ENCODE measurements at places on chromosomes 3 and 15.

DNA sequence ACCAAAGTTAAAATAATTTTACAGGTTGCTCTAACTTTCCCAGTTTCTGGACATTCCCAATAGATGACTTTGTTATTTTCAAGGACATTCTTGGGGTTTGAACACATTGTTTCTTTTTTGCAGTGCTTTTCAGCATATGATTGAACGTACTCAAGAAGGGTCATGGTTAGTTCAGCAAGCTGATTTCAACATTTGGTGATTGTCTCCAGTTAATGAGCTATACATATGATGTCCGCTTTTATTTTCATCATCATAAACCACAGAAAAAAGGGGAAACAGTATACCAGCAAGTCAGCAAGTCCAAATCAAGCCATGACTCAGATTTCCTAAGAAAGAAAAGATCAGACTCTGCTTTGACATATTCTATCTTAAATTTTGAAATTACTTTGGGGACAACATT is 69.4 kb downstream of the B3GALNT1 start:
- DNase-seq, result no peak

- DNase-seq, result no peak
Observed at GRCh38 chr15:59278120-59278519, 71.5 kb downstream of the LDHAL6B start.

GRCh38 chr15:41997845-41998244 is 23.0 kb downstream of the PLA2G4E start:
- no peak for DNase-seq

GRCh38 chr3:169699070-169699469 is 35.6 kb upstream of the MECOM start:
- no peak for DNase-seq

GRCh38 chr15:72184165-72184811 is 13.3 kb downstream of the GRAMD2A start:
- no peak for DNase-seq

DNA sequence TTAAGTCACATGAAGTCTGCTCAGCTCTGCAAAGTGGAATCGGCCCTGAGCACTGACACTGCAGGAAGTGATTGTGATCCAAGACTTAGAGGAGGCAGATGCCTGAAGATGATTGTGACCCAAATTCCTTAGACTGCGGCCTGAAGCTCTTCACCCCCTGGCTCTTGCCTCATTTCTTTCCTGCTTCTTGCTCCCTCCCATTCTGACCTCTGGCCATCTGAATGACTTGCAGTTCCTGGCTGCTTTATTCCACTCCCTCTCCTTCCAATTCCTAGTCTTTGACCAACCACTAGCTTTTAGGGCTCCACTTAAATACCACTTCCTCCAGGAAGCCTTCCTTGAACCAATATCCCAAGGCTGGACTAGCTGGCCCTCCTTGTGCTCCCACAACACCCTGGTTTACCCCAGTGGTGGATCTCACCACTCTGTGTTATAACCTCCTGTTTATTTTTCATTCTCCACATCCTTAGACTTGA is 9.9 kb upstream of the EPB42 start:
- no peak for DNase-seq

GRCh38 chr15:91308199-91308598 is 208.1 kb downstream of the SV2B start:
- DNase-seq, result no peak

DNA sequence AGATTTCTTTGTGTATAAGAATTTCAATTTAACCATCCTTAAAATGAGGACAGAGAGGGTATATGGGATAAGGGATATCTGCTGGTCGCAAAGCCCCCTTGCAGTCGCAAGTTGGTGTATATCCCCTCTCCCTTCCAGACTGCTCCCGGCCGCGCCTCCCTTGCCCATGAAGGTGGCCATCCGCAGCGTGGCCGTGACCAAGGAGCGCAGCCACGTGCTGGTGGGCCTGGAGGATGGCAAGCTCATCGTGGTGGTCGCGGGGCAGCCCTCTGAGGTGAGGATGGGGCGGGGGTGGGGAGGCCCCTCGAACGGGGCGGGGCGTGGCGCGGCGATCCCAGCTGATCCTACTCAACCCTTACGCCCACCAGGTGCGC is 29.4 kb downstream of the NBEAL2 start:
- DNase-seq, result no peak

DNA sequence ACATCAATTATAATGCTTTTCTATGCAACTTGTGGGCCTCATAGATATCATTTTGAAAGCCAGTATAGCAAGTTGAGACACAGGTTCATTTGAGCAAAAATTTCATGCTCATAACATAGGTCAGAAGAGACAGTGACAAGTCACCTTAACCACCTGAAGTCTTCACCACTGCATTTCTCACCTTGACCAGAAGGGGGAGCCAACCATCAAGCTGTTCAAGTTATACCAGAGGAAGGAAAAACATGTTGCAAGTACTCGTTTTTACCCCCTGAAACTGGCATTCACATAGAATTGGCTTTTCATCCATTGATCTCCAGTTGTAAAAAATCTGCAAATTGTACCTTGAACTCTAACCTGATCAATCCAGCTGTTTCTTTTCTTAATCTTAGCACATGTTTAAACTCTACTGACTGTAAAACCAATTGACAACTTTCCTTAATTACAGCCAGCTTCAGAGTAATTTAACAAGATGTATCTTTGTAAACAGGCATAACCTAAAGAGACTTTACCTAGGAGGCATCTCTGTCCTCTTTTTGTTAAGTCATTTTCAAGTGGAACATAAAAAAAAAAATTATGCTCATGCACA is 1.4 kb downstream of the LMOD3 start:
- peak; percentile 35 for DNase-seq

DNA sequence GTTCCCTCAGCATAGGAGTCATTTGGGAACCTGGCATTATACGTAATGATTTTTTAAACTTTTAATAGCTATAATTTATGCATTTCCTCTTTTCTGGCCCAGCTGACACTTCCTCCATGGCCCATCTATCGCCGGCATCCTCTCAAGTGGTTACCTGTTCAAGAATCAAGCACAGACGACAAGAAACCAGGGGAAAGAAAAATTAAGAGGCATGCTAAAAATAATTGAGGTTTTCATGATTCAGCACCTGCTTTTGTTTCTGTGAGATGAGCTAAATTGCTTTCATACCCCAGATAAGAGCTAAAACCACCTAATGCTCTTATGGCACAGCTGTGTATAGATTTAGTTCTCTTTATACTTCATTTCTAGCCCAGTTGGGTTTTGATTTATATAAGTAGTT is 1.7 kb downstream of the SPCS1 start:
- DNase-seq, result no peak

GRCh38 chr3:143016321-143016972 is 15.1 kb downstream of the U2SURP start:
- no peak for DNase-seq

- DNase-seq, result no peak
Observed at GRCh38 chr15:53978253-53978906, at the start of gene UNC13C. Gene UNC13C, plus strand, starts transcription at chr15:53978441. Its CDS starts 34,463 bp downstream, at chr15:54012904.

GRCh38 chr15:81182031-81182755 is 14.5 kb upstream of the IL16 start:
- DNase-seq, result no peak

DNA sequence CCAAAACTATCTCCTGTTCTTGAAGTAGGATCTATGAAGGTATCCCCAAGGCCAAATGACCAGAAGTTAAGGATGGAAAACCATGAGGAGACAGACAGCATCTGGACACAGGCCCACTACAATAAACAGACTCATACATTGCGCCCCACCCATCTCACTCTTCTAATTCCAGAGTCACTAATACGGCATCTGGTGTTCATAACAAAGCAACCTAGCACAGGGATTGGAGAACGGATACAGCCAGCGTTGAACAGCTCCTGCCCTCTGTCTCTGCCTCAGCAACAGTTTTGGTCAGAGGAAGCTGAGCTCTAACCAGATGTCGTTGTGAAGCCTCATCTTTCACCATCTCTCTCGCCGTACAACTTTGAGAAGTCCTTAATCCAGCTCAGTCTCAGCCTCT is 44.5 kb upstream of the CCDC80 start:
- DNase-seq, result no peak

DNA sequence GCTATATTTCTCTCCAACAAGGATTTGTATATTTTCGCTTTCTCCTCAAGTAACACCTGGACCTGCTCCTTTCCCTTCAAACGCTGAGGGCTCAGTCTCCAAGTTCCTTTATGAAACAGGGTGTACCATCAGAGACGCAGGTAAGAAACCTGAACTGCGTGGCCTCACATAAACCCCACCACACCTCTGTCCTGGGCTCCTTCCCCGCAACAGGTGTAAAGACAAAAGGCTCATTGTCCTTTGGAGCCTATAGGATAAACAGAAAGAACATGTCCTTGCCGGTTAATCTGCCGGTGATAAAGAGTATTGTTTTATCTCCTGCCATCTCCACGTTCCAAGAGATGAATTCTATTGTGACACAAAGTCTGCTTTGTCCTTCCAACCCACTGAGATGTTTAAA is 111.8 kb upstream of the ADAMTS9 start:
- DNase-seq, result no peak

- DNase-seq, result no peak
Observed at GRCh38 chr15:29749365-29750086, 72.7 kb downstream of the TJP1 start.

- no peak for DNase-seq
Observed at GRCh38 chr3:143413372-143413771, 293.8 kb downstream of the CHST2 start.

GRCh38 chr15:58269455-58270414 is 131.6 kb downstream of the AQP9 start:
- DNase-seq, result no peak

DNA sequence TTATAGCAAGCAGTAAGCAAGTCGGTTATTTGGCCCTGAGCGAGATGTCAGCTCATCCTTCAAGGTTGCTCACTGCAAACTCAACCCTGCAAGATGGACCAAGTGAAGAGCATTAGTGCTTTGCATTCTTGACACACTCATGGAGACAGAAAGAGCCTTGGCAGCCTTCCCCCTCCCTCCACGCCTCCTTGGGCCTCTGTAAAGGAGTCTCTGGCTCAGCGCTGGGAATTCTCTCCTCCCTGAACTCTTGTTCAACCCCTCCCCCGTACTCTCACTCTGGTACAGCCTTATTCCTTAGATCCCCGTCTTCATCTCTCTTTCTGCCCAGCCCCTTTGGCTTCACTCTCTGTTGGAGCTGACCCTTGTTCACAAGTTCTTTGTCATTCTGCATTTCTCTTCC is 2.2 kb upstream of the CX3CR1 start:
- DNase-seq, result no peak

DNA sequence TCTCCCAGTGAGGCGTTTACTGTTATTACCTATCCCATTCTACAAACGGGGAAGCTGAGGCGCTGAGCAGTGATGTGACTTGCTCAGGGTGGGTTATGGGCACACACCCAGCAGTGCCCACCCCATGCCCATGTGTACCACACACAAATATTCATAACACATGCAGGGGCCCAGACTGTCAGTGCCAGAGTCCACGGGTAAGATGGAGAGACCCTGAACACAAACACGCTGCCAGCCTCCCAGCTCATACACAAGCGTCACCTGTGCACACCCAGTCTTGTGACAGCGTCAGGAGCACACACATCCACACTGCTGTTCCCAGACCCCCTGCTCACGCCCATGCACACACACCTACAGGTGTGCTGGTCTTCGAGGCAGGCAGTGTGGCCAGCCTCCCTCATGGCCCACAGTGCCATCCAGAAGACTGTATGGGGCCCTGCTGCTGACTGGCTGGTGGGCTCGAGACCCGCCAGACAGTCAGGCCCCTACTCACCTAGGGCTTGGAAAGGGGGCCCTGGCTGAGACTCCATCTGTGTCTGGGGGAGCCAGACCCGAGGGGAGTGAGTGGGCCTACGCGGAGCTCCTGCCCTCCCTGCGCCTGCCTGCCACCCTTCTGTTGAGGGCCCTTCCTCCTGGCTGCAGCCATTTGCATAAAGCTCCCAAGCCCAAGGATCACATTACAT is 39.4 kb downstream of the DNAJB8 start:
- DNase-seq, result no peak

DNA sequence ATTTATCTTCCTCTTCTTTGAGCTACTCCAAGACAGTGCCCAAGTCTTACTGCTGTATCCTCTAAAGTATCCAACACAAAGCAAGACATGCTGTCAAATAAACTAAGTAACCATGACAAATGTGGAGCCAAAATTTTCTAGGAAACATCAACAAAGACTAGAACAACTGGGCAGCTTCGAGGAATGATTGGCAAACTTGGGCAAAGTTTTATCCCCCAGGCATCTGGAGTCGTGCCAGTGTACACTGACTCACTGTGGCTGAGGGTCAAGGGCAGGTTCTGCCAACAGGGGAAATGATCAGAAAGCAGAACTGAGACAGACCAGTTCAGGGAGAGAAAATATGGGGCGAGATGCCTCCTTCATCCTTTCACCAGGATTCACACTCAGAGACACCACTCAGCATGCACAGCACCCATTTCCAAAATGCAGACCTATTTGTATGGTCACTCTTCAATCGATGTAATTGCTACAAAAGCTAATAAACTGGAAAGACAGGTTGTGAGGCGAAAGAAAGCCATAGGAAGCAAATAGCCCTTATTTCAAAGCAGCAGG is 65.8 kb downstream of the MB21D2 start:
- DNase-seq, result no peak

DNA sequence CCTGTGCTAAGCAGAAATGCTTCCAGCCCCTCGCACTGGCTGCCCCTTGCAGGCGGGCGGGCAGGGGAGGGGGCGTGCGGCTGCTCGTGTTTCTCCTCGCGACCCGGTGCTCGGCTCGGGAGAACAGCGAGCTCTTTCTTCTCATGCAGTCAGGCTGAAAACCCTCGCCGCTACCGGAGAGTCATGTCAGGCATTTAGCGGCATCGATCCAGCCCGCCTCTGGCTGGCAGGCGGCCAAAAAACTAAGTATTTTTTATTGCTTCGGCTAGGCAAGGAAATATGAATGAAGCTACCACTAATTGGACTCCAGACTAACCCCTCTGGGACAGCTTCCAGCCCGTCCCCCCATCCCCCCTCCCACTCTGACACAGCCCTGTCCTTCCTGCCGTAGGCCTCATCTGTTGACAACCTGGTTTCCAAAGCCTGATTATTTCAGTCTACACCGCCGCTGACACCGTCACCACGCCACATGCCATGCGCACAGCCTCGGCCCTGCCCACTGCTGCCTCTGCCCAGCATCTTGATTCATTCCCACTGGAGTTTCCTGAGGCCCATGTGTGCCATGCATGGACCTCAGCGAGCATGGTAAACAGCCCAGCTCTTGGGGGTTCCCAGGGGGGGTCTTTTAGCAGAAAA is 35.3 kb downstream of the TLE3 start:
- DNase-seq, result peak; percentile 71

DNA sequence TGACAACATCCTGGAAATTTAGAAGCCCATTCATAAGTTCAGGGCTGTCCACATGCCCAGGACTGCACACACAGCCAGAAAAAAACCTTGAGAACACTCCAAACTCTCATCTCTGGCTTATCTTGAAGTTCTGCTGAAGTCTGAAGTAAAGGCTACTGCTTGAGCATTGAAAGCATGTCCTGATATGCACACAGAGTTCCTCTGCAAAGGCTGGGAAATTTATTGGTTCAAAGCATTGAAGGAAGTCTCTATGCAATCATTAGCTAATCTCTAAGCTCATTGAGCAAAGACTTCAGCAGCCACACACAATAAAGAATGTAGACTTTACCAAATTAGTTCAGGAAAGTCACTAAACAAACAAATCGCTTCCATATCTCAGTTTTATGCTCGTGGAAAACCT is 162.0 kb upstream of the STT3B start:
- no peak for DNase-seq

All from SK-N-MC (cell line).